ENCODE measurements at places on chromosomes 2 and 18.

GRCh38 chr18:23761941-23762340 is 72.7 kb downstream of the LAMA3 start:
- no peak for DNase-seq

- no peak for DNase-seq
Observed at GRCh38 chr2:237714690-237715458, 83.7 kb upstream of the RBM44 start.

- DNase-seq: no peak
Observed at GRCh38 chr2:174198846-174199564, 49.3 kb downstream of the OLA1 start.

- no peak for DNase-seq
Observed at GRCh38 chr2:144479659-144480058, 40.3 kb downstream of the ZEB2 start.

- DNase-seq: no peak
Observed at GRCh38 chr2:128273469-128274081, 45.1 kb downstream of the HS6ST1 start.

- no peak for DNase-seq
Observed at GRCh38 chr2:235903782-235904584, 264.2 kb downstream of the GBX2 start.

GRCh38 chr18:61398961-61399705 is 65.9 kb downstream of the CDH20 start:
- DNase-seq: no peak

- no peak for DNase-seq
Observed at GRCh38 chr18:62396967-62397366, 71.9 kb downstream of the TNFRSF11A start.

DNA sequence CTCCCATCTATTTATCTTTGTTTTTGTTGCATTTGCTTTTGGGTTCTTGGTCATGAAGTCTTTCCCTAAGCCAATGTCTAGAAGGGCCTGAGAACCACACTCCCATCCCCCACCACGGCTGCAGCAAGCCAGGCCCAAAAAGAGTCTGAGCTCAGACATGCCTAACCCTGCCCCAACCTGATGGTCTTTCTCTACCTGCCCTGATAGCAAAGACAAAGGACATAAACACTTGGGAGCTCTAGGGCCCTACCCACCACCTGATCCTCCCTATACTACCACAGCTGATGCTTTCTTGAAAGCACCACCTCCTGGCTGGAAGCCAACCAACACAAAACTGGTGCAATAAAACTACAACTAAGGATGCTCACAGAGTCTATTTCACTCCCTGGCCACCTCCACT is 233.4 kb downstream of the WDR7 start:
- no peak for DNase-seq

GRCh38 chr2:195051401-195051800 is 605.6 kb upstream of the SLC39A10 start:
- DNase-seq: no peak

DNA sequence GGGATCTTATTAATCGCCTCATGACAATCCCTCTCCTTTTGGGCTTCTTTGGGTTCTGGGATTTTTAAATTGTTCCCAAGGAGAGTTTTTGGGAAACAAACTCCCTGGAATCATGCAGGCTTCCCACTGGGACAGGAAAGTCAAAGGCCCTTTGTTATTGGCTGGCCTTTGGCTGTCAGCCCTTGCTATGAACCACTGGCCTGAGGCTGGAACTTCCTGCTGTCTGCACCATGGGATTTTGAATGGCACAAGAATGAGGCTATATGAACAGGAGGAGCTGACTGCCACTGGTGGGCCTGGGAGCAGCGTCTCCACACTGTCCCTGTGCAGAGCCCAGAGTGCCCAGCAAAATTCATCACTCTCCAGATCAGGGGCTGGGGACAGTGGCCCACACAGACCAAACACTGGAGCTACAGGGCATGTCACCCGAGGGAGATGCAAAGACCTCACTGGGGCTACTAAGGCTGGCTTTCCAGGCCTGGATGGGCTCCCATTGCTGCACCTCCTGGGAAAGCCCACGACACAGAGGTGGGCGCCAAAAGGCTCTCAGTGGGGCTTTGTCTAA is 35.7 kb downstream of the STEAP3 start:
- no peak for DNase-seq

DNA sequence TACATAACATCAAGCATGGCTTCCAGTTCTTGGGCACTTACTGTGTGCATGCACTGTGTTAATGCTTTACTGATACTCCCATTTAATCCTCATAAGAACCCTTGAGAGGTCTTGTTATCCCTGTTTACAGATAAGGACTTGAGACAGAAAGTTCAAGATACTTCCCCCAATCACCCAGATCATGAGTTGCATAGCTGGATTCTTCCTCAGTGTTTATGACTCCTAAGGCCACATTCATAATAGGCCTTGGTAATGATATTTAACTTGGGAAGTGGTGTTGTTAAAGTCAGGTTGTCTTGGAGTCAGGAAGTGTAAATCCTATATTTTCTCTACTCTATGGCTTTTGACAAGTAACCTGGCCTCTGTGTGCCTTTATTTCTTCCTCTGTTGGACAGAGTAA is 22.7 kb downstream of the NOSTRIN start:
- no peak for DNase-seq

- no peak for DNase-seq
Observed at GRCh38 chr2:197286805-197287595, 23.6 kb downstream of the ANKRD44 start.

DNA sequence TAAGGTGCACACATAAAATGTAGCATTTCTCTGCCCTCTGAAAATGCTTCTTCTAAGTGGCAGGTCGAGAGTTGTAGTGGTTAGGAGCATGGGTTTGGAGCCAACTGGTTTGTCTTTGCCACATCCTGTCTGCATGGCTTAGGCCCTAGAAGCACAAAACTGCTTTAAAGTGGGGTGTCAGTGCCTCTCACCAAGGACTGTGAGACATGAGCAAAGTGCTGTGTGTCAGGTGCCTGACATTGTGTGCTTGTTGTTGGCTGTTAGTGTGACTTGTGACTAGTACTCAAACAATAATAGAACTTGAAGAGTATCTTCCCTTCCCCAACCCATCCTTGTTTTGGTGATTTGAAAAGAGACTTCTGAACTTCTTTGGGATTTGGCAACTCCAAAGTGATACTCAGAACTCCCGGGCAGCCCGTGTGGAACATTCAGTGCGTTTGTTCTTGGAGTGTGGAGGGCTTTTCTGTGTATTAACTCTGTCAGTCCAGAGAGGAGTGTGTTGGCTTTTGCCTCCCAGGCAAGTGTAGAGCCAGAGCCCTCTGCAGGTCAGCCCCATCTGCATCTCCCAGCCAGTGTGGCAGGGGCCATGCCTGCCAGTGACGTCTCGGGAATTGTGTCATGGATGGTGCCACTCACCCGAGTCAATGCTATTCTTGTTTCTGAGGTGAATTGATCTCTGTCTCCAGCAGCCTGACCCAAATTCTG is 5.0 kb downstream of the MGAT5 start:
- no peak for DNase-seq

DNA sequence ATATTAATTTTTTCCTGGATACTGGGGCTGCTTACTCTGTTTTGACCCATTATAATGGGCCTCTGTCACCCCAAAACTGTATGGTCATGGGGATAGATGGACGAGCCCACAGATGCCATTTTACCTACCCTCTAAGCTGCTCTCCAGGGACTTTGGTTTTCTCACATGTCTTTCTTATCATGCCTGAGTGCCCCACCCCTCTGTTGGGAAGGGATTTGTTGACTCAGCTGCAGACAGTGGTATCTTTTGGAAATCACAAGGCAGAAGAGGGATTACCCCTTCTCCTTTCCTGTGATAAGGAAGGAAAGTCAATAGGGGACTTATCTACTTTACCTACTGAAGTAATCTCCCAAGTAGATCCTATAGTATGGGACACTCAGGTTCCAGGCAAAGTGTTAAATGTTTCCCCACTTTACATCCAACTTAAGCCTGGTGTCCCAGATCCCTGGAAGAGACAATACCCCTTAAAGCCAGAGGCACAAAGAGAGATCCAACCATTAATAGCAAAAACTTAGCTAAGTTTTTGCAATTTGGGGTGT is 182.7 kb downstream of the RNF152 start:
- DNase-seq: no peak

- DNase-seq: no peak
Observed at GRCh38 chr18:46110406-46110805, 6.2 kb downstream of the HAUS1 start.

DNA sequence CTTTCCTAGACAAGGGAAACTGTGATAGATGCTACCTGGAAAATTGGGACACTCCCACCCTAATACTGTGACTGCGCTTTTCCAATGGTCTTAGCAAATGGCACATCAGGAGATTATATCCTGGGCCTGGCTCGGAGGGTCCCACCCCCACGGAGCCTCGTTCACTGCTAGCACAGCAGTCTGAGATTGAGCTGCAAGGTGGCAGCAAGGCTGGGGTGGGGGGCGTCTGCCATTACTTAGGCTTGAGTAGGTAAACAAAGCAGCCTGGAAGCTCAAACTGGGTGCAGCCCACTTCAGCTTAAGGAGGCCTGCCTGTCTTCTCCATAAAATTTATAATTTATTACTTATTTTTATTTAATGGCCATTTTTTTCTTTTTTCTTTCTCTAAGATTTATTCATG is 802.1 kb upstream of the SLC39A10 start:
- no peak for DNase-seq

GRCh38 chr2:138424436-138425140 is 77.0 kb upstream of the SPOPL start:
- no peak for DNase-seq

- no peak for DNase-seq
Observed at GRCh38 chr2:120299561-120299960, 46.4 kb upstream of the INHBB start.

GRCh38 chr2:83342860-83343329 is 1116.2 kb downstream of the SUCLG1 start:
- DNase-seq: no peak

- DNase-seq: no peak
Observed at GRCh38 chr2:41142478-41142877, 690.6 kb upstream of the SLC8A1 start.

GRCh38 chr18:63963615-63964256 is 6.1 kb upstream of the SERPINB8 start:
- DNase-seq: peak; percentile 24

DNA sequence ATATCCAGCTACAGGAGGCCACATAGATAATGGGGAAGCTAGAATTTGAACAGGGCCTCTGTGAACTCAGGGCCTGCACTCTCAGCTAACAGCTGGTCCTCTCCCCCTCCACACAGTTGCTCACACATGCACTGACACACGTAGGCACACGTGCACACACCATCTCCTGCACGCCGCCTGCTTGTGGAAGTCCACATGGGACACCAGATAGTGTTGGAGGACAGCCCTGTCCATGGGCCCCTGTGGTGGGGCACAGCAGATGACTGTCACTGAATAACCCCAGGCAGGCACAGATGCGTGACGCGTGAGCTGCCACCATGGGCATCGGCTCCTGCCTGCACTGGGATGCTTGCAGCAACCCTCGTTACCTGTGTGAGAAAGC is 52.9 kb downstream of the ADI1 start:
- no peak for DNase-seq

- no peak for DNase-seq
Observed at GRCh38 chr2:140348826-140349225, 1568.6 kb upstream of the NXPH2 start.

GRCh38 chr2:11562011-11562410 is 28.2 kb downstream of the GREB1 start:
- no peak for DNase-seq

- DNase-seq: no peak
Observed at GRCh38 chr18:76486574-76486973, 8.5 kb downstream of the ZNF516 start.

- DNase-seq: peak; percentile 72
Observed at GRCh38 chr2:37231241-37232130, at the start of the genes CEBPZ and NDUFAF7. TSS of gene CEBPZ (minus strand) at chr2:37231596. CDS start at chr2:37231567, 29 bp downstream. TSS of gene NDUFAF7 (plus strand) at chr2:37231658. CDS start at chr2:37231706, 48 bp downstream.

- DNase-seq: no peak
Observed at GRCh38 chr2:99545066-99545465, 55.2 kb upstream of the REV1 start.

GRCh38 chr2:120810639-120811038 is 75.0 kb downstream of the GLI2 start:
- DNase-seq: no peak

- no peak for DNase-seq
Observed at GRCh38 chr2:5672749-5673144, 19.4 kb upstream of the SOX11 start.

DNA sequence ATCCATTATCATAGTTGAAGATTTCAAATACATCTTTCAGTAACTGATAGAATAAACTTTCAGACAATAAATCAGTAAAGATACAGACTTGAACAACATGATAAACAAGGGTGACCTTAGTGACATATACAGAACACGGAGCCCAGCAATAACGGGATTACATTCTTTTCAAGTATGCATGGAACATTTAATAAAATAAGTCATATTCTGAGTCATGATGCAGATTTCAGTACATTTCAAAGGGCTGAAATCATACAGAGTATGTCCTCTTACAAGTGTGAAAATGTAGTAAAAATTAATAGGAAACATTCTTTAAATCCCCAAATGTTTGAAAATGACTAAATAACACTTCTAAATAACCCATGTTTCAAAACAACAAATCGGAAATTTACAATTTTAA is 17.2 kb upstream of the KLHL29 start:
- no peak for DNase-seq

- no peak for DNase-seq
Observed at GRCh38 chr2:217880891-217881290, 121.9 kb downstream of the TNS1 start.

GRCh38 chr2:120948662-120949011 is 213.0 kb downstream of the GLI2 start:
- no peak for DNase-seq

DNA sequence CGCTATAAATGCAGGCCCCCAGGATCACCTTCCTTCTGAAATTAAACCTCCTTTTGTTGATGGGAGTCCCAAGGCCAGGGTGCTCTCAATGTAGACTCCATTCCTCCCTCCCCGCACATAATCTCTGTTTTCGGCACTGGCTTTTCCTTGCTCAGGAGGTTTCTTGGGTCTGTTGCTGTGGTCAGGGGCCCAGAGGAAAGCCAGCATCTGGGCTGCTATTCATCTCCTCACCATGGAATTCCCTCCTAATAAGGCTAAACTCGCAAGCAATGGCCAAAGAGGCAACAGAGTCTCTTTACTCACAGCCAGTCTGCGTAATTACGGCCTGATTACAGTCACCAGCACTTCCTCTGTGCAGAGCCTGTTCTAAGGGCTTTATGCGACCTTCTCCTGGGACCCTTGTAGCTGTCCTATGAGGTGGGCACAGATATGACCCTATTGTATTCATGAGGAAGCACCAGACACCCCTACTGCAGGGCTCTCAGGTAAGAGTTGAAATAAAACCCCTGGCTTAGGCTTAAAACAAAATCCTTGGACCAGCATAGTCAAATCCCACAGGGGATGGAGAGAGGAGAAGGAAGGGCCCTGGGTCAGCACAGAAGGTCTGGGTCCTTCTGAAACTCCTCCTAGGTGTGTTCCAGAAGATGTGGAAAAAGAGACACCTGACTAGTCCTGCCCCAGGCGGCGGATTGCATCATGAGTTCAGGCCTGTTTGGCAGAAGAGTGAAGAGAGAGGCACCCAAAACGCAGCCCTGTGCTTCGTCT is 105.0 kb upstream of the SH3BP4 start:
- DNase-seq: no peak

DNA sequence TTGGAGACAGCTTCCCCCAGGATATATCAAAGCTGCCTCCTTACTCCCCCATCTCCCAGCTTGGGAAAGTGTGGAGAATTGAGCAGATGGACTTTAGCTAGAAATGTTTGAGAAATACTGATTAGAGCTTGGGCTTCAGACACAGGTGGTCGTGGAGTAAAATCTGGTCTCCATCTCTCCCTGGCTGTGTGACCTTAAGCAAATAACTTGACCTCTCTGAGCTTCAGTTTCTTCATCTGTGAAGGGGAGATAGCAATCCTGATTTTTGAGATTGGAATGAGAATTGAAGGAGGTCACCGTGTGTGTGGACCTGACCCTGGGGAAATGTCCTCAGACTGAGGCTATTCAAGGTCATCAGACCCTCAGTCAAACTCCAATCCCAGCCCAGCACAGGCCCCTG is 3.6 kb downstream of the GNLY start:
- DNase-seq: no peak

All from stimulated activated CD4-positive, alpha-beta T cell treated with anti-CD3 and anti-CD28 coated beads, TNF-alpha, amount 100 ng/mL, for 4 hours (primary cell).